NCI-H2081 (cell line): ENCODE measurements at places on chromosomes 6 and 20.

DNA sequence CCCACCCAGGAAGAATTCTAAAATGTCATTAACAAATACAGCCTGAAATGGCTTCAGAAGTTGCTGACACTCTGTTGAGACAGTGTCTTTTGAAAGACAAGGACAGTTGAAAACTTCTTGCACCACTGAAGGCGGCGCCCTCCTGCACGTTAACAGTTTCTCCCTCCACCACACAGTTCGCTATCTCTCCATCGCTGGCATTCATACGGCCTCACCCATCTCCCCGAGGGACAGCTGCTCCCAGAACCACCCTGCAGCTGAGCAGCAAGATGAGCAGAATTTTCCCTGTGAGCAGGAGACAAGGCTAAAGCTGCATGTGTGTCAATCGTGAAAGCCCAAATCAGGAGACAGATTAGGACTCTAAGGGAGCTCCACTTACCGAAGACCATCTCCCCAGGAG lies 113.3 kb downstream of the LY86 start:
- no peak for DNase-seq

DNA sequence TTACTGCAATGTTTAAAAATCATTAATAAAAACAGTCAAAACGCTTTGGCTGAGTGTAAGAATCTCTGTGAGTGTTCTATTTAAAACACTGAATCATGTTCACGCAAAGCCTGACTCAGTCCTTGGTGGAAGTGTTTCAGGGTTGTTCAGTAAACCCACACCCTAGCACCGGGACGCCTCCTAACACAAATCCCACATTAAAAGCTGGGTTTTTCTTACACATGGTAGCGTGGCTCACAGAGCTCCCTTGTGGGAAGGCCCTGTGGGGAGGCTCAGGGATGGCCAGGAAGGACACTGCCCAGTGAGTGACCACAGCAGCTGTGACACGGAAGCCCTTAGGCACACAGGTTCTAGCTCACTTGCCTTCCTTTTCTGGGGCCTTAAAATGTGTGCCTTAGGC lies 80.2 kb downstream of the GMPR start:
- DNase-seq = no peak

DNA sequence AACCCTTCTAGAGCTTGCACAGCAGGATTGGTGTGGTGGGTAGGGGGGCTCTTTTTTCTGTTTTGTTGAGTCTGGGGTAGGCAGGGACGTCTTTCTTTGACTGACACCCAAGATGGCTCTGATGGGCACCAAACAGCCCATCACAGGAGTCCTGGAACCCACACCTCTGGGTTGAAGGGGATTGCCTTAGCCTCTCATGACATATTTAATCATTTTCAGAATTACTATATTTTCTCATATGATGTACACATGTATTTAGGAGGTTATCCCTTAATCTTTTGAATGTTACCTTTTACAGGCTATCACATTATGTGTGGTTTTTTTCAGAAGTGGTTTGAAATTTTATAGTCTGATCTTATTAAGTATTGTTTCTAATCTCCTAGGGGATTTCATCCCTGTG lies 64.6 kb downstream of the RPP40 start:
- no peak for DNase-seq

DNA sequence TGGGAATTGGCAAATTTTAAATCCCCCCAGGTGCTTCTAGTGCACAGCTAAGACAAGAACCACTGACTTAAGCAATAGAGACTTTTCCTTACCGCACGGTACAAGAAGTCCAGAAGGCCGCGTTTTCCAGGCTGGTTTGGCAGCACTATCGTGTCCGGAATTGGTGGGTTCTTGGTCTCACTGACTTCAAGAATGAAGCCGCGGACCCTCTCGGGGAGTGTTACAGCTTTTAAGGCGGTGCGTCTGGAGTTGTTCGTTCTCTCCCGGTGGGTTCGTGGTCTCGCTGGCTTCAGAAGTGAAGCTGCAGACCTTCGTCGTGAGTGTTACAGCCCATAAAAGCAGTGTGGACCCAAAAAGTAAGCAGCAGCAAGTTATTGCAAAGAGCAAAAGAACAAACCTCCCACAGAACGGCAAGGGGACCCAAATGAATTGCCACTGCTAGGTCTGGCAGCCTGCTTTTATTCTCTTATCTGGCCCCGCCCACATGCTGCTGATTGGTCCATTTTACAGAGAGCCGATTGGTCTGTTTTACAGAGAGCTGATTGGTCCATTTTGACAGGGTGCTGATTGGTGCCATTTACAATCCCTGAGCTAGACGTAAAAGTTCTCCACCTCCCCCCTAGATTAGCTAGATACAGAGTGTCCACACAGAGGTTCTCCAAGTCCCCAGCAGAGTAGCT lies 264.5 kb downstream of the PREX1 start:
- no peak for DNase-seq

DNA sequence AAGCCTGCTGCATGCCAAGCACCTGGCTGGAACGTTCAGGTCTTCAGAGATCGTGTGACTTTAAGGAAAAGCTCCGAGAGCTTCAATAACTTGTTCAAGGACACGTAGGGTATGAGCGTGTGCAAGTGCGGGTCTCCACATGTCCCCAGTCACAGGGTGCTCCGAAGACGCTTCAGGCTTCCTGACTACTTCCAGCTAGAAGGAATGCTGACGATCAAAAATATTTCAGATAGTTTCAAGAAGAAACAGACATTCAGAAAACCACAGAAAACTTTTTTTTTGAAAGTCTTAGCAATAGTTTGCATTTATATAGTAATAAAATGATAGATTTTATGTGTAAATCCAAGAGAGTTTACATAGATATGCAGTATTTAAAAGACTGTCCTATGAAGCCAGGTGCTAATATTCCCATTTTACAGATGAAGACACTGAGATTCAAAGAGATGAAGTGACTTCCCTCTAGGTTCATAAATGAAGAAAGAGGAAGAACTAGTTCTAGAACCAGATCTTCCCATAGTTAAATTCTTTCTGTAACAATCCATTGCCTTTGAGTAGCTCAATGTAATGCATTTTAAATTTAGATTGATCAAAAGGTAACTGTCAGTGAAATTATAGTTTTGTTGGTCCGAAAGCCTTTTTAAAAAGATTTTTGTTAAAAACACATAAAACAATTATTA lies 247.6 kb downstream of the MYLK4 start:
- no peak for DNase-seq

DNA sequence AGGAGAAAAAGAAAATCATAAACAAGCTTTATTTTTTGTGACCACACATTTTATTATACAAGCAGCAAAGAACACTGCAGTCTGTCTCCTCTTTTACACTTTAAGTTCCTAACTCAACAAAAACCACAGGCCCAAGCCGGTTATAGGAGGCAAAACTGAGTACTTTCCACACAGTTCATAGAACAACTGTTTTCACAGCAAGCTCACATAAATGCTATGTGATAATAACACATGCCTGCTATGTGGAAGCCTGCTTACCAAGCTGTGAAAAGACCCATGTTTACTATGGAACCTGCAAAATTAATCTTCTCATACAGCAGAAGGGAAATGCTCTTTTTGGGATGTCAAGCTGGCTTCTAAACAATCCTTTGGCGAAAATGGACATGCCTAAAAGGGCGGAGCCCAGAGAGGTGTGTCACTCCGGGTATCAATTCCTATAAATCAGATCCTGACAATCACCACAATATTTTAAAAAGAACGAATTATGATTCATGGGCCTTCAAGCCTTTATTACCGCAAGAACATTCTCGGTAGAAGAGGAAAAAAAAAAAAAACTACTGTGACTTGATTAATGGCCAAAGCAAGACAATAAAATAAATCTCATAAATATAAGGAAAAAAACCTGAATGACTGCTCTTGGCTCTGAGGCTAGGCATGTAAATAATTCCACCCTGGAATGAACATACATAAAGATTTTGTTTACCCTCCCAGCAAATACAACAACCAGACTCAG lies 2.6 kb downstream of the TRERF1 start:
- no peak for DNase-seq

DNA sequence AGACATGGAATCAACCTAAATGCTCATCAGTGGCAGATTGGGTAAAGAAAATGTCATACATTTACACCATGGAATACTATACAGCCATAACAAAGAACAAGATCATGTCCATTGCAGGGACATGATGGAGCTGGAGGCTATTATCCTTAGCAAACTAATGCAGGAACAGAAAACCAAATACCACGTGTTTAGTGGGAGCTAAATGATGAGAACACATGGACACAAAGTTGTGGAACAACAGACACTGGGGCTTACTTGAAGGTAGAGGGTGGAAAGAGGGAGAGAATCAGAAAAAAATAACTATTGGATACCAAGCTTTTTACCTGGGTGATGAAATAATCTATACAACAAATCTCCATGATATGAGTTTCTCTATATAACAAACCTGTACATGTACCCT lies 701.3 kb downstream of the TBC1D32 start:
- DNase-seq = no peak

DNA sequence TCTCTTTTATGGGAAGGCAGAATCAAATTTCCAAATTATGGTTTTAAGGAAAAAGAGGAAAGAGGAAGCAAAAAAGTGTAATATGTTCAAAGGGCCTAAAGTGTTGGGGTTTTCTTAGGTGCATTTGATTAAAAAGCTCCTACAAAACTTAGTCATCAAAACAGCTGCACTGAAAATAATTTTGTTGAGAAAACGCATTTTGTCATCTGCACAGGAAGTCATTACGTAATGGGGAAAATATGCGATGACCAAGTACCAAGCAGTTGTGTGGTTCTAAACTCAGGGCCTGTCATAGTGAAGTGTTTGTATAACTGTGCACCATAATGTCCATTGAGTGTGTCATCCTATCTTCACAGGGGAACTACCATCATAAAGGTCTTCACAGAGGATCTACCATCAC lies 15.6 kb downstream of the HAO1 start:
- DNase-seq = no peak

DNA sequence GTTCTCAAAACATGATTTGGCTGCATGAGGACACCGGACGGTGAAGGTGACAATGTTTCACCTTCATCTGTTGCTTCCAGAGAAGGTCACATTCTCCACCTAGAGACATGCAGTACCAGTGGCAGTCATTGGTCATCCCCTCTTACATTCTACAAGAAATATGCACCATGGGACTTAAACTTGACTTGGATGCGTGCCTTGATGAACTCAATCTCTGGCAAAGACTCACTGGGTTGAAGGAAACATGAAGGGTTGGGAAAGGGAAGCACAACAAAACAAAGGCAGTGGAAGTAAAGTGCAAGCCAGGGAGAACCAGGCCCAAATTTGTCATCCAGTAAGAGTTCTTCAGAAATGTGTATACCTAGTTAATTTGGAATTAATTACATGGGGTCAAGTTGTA lies 39.4 kb upstream of the ARMH2 start:
- no peak for DNase-seq

GRCh38 chr6:127117979-127118297 lies 533 bp upstream of the RSPO3 start:
- DNase-seq = no peak

DNA sequence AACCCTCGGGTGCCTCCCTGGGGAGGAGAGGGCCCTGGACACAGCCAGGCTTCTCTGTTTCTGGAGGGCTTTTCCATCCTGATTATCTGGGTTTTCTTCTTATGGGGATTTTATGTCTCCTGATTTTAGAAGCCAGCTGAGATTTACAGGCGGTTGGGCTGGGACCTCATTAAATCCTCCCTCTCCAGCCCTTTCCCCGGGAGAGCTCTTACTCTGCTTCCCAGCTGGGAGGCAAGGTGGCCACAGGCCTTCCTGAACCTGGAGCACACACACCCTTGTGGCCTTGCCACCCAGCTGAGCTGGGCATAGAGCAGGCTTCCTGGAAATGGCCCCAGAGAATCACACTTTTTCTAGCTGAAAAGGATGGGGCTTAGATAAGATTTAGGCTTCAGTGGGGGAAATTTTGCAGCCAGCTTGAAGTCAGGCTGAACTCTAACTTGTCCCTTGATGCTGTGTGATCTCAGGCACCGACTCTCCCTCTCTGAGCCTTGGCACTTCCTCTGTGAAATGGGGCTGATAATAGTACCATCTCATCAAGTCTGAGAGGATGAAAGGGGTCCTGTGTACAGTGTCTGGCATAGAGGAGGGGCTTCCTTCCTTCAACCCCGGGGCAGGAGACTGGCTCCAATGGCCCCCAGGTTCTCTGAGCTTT lies 16.6 kb downstream of the VSTM2L start:
- DNase-seq = no peak

- DNase-seq = no peak
Observed at GRCh38 chr6:146212781-146213180, 183.9 kb downstream of the GRM1 start.

DNA sequence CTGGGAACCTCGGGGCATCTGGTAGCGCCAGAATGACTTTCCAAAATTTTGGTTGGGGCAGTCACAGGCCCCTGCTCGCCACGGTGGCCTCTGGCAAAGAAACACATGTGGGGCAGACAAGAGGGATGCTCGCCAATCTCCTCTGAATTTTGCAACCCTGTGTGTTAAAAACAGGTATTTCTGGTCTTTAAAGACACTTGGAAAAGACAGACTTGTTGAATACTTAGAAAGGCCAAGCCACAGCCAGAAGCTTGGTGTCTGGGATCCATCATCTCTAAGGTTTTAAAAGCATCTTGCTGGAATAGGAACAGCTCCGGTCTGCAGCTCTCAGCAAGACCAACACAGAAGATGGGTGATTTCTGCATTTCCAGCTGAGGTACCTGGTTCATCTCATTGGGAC lies 31.2 kb downstream of the HLA-E start:
- DNase-seq = no peak

GRCh38 chr6:45722876-45723275 lies 292.8 kb downstream of the CLIC5 start:
- no peak for DNase-seq

DNA sequence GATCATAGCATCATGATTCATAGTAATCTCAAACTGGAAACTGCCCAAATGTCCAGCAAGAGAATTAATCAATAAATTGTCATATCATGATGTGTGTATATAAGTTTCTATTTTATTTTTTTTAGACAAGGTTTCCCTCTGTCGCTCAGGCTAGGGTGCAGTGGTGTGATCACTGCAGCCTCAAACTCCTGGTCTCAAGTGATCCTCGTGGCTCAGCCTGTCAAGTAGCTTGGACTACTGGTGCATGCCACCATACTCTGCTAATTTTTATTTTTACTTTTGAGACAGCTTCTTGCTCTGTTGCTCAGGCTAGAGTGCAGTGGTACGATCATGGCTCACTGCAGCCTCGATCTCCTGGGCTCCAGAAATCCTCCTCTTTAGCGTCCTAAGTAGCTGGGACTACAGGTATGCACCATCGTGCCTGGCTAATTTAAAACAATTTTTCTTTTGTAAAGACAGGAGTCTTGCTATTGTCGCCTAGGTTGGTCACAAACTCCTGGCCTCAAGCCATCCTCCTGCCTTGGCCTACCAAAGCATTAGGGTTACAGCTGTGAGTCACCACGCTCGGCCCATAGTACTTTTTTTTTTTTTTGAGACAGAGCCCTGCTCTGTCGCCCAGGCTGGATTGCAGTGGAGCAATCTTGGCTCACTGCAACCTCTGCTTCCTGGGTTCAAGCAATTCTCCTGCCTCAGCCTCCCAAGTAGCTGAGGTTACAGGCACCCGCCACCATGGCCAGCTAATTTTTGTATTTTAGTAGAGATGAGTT lies 8.7 kb upstream of the ATRN start:
- DNase-seq = no peak

DNA sequence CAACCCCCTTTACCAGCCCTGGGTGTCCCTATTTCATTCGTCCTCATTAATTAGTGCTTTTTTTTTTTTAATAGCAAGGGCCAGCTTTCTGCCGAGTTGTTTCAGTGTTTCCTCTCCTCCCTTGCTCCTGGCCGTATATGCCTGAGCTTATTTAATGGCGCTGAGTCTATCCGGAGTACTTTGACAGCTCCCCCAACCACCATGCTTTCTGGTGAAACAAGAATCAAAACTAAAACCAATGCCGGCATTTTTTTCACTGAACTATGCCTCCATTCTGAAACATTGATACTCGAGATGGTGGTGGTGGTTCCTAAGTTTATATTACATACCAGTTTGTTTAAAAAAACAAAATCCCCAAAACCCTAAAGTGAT lies 1.2 kb downstream of the DCBLD1 start:
- DNase-seq = peak; percentile 48

- no peak for DNase-seq
Observed at GRCh38 chr6:125212377-125212776, 58.8 kb downstream of the TPD52L1 start.
